Natural killer cell treated with Interleukin-12 subunit alpha and Interleukin-12 subunit beta and Interleukin-15 and Interleukin-18, amount 100 ng/mL, for 72 hours (primary cell): ENCODE measurements at places on chromosomes 13 and 19.
A peak's percentile ranks its signal among the peaks of the same experiment; 100 is the strongest.

- H3K4me3 ChIP-seq = no peak within 1 kb of the TSS
- no peak within 1 kb of the TSS for H3K27ac ChIP-seq
- H3K4me1 ChIP-seq = no peaks in the 10 kb centered on the region
Measured at GRCh38 chr19:35115177-35115951, at the start of gene FXYD3. TSS of gene FXYD3 (plus strand) at chr19:35115823. CDS start at chr19:35119377, 3,554 bp downstream.

GRCh38 chr19:1089891-1090290 is 5.3 kb downstream of the POLR2E start:
- H3K27ac ChIP-seq = no peak overlapping the region
- no peak overlapping the region for H3K4me3 ChIP-seq
- peaks cover 19% of the 10 kb centered on the region for H3K4me1 ChIP-seq
- H3K36me3 ChIP-seq = no peaks in the 10 kb centered on the region
- no peak for DNase-seq
- no peaks in the 10 kb centered on the region for H3K27me3 ChIP-seq

DNA sequence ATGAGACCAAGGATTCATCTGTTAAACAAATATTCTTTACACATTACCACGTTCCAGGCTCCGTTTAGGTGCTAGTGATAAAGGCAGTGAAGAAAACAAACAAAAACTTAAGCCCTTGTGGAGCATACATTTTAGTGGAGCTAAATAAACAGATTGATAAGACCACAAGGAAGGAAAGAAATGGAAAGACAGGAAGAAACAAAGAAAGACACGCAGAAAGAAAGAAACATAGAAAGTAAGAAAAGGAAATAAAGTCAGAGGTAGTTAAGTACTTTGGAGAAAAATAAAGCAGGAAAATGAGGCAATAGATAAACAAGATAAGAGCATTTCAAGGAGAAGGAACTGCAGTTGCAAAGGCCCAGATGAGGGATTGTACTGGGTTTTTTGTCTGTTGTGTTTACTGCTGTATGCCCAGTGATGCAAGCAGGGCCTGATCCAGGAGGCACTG is 998 bp downstream of the NFKBIB start:
- no peak for DNase-seq
- peaks cover 47% of the 10 kb centered on the region for H3K4me1 ChIP-seq
- peaks cover 17% of the 10 kb centered on the region for H3K36me3 ChIP-seq

DNA sequence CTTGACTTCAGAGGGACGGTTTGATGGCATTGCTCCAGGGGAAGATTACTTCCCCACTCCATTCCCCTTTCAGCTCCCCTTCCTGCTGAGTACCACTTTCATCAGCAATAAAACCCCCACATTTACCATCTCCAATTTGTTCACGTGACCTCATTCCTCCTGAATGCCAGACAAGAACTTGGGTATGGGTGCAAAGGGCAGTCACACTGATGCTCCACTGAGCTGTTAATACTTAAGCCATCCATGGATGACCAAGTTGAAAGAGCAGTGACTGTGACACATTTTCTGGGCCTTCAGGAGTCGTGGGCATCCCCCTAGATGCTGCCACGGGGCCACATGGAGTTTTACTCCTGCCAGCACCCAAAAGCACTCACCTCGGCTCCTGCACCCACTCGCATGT is 93.1 kb downstream of the STOML3 start:
- H3K27me3 ChIP-seq = peaks cover 6% of the 10 kb centered on the region
- H3K27ac ChIP-seq = no peak overlapping the region
- H3K4me3 ChIP-seq = no peak overlapping the region
- H3K4me1 ChIP-seq = no peaks in the 10 kb centered on the region
- no peaks in the 10 kb centered on the region for H3K36me3 ChIP-seq

DNA sequence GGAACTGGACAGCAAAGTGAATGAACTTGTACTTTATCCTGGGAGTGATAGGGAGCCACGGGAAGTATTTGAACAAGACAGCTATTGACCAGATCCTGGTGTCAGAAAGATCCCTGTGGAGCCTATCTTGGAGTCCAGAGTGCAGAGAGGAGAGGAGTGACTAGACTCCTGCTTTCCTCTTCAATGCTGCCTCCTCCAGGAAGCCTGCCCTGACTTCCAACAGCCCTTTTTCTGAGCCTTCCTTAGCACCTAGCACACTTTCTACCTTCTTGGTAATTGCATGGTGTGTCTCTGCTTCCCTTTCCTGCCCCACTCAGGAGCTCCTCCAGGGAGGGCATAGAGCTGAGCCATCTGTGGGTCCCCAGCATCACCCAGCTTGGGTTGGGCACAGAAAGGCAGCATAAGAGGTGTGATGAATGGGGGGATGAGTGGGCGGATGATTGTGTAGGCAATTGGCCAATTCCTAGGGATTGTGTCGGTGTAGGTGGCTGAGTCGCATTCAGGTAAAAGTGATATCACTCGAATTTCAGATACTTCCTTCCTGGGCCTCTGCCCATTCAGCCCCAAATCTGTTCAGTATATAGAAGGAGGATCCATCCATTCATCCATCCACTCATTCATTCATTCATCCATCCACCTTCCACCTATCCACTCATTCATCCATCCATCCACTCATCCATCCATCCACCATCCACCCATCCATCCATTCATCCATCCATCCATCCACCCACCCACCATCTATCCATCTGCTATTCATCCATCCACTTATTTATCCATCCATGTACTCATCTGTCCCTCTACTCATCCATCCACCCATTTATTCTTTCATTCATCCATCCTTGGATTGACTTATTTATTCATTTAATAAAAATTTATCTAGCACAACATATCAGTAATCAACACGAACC is 26.9 kb downstream of the CYP4F22 start:
- H3K4me1 ChIP-seq = peaks cover 37% of the 10 kb centered on the region
- no peak overlapping the region for H3K4me3 ChIP-seq
- no peak overlapping the region for H3K27ac ChIP-seq
- no peaks in the 10 kb centered on the region for H3K36me3 ChIP-seq
- H3K27me3 ChIP-seq = no peaks in the 10 kb centered on the region
- DNase-seq = no peak

DNA sequence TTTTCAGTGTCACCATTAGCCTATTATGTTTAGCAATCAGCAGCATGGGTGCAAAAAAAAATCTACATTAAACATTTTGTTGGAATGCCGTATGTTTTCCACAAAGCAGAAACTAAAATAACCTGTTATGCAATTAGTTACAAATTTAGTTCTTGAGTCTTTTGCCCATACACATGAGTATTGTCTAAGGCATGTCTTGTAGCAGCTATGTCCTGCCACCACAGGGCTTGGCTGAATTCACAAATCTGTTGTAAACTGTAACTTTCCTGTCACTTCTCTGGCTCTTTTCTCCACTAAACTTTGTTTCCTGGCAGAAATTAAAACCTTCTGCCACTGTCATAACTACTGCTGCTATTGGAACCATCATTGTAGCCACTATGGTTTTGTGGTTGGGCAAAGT is 277.9 kb upstream of the SPRY2 start:
- no peaks in the 10 kb centered on the region for H3K27me3 ChIP-seq
- H3K36me3 ChIP-seq = no peaks in the 10 kb centered on the region
- peaks cover 6% of the 10 kb centered on the region for H3K4me1 ChIP-seq
- no peak for DNase-seq
- H3K4me3 ChIP-seq = no peak overlapping the region

- H3K4me1 ChIP-seq = no peaks in the 10 kb centered on the region
- DNase-seq = no peak
- H3K4me3 ChIP-seq = no peak overlapping the region
- H3K27ac ChIP-seq = no peak overlapping the region
Measured at GRCh38 chr13:33402975-33403374, 117.4 kb upstream of the STARD13 start.

DNA sequence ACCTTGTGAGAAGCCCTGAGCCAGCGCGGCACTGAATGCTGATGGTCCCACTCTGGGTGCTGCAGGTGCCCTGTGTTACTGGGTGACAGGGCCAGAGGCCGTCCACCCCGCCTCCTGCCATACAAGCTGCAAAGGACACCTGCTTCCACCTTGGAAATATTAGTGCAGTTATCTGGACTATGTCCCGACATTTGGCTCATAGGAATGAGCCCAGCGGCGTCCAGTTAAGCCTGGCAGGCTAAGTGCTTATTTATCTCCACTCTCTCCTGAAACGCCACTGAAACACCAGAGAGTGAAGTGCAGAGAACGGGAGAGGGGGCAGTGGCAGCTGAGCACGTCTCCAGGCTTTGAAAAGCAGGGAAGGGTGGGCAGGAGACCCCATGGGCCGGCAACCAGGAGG is 145.8 kb downstream of the KDM4B start:
- no peak overlapping the region for H3K4me3 ChIP-seq
- no peak overlapping the region for H3K27ac ChIP-seq
- peaks cover 5% of the 10 kb centered on the region for H3K36me3 ChIP-seq

- no peaks in the 10 kb centered on the region for H3K4me1 ChIP-seq
- peaks cover 23% of the 10 kb centered on the region for H3K27me3 ChIP-seq
- H3K4me3 ChIP-seq = no peak overlapping the region
- no peaks in the 10 kb centered on the region for H3K36me3 ChIP-seq
Measured at GRCh38 chr13:47859165-47859564, 141.9 kb downstream of the SUCLA2 start.

DNA sequence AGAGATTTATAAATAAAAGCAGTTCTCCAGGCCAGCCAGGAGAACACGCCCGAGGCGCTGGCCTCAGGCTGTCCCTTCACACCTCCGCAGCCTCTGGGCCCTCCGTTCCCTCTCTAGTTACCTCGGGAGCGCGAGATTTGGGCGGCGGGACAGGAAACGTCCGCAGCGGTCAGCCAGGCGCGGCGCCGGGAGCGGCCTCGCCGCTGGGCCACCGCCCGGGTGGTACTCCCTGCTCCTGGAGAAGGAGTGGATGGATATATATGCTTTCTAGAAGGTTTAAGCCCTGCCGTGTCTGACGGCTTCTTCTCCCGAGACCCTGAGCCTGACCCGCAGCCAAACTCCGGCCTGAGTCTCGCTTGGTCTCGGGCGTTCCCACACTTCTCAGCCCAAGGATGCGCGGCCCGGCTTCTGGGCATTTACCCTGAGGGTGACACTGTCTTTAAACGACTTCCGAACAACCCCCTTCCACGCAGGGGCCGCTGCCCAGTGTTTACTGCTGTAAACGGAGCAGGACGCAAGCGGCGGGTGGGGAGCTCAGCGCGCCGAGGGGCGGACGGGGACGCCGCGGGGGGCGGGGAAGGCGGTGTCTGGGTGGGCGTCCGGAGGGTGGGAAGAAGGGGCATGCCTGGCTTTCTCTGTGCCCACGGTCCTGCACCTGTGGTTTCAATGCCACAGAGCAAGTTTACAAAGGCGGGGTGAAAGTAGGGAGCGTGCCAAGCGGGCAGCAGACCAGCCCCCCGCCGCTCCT is 2.0 kb upstream of the ZIC2 start:
- no peak for DNase-seq
- H3K36me3 ChIP-seq = peaks cover 11% of the 10 kb centered on the region
- peaks cover 43% of the 10 kb centered on the region for H3K27me3 ChIP-seq
- H3K27ac ChIP-seq = no peak overlapping the region

DNA sequence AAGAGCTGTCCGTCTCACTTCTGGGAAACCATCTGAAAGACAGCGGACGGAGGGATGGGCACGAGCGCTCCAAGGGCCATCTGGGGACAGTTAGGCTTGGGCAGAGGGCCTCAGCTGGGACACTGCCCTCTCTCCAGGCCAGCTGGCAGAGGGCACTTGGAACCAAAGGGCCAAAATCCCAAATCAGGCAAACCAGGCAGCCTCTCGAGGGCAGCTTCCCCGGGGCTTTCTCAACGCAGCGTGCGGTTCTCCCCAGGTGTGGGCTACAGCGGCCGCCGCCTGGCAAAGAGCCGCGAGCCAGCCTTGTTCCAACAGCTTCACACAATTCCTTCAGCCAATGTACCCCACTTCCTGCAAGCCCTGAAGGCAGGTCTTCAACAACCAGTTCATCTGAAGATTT is 5.0 kb downstream of the MLLT1 start:
- H3K27me3 ChIP-seq = no peaks in the 10 kb centered on the region
- no peak overlapping the region for H3K4me3 ChIP-seq

DNA sequence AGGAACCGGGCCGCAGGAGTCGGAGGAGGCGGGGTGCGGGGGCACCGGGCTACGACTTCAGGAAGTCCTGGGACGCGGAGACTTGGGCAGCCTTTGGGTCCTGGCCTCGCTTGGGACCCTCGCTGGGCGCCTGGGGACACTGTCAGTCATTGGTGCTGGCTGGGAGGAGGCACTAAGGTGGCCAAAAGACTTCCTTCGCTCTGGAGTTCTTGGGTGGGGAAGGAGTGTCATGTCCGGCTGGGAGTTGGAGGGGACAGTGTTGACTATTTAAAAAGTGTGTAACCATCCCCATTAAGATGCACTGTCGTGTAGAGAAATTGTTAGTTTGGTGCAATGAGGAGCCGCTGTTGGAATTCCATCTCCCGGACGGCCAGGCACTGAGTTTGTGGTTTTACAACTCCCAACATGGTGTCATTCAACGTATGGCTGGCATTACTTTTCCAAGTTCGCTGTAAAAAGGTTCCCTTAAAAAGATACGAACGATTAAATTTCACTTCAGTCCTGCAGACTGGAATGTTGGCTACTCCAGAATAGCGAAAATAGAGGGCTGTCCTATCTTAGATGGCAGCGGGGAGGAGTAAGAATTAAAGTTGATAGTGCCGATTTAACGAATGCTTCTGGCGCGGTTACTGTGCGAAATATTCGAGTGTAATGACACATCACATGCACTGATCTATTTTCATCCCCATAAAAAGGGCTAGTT is 776 bp downstream of the DNAJC3 start:
- peak overlapping the region; percentile 94 for H3K27ac ChIP-seq
- no peaks in the 10 kb centered on the region for H3K27me3 ChIP-seq
- peaks cover 45% of the 10 kb centered on the region for H3K4me1 ChIP-seq
- H3K36me3 ChIP-seq = peaks cover 6% of the 10 kb centered on the region

DNA sequence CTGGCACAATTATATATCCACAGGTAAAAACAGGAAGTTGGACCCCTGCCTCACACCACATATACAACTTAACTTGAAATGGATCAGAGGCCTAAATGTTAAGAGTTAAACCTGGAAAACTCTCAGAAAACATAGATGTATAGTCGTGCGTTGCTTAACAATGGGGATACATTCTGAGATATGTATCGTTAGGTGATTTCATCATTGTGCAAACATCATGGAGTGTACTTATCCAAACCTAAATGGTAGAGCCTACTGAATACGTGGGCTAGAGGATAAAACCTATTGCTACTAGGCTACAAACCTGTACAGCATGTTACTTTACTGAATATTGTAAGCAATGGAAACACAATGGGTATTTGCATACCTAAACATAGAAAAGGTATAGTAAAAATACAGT is 14.8 kb upstream of the CALM3 start:
- H3K4me3 ChIP-seq = no peak overlapping the region
- no peaks in the 10 kb centered on the region for H3K36me3 ChIP-seq
- no peak for DNase-seq
- H3K27me3 ChIP-seq = no peaks in the 10 kb centered on the region

DNA sequence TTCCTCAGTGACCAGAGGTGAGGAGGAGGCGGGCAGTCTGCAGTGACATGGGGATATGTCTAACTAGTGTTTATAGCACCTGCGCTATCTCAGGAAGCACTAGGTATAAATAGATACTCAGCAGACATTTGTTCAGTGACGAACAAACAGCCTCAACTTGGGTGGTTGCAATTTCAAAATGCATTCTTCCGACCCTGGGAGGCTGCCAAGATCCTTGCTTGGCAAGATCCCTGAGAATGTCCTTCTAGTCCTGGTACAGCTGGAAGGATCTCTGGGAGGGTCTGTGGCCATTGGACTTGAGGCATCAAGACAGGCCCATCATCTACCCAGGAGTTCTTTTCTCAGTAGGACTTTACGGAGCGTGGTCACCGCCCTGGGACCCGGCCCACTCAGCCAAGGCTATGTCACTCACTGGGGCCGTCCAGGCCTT is 299.5 kb downstream of the ZNF536 start:
- H3K4me3 ChIP-seq = no peak overlapping the region
- H3K36me3 ChIP-seq = no peaks in the 10 kb centered on the region
- H3K27ac ChIP-seq = no peak overlapping the region
- DNase-seq = no peak
- H3K4me1 ChIP-seq = no peaks in the 10 kb centered on the region
